ENCODE measurements at places on chromosomes 5 and 9.

DNA sequence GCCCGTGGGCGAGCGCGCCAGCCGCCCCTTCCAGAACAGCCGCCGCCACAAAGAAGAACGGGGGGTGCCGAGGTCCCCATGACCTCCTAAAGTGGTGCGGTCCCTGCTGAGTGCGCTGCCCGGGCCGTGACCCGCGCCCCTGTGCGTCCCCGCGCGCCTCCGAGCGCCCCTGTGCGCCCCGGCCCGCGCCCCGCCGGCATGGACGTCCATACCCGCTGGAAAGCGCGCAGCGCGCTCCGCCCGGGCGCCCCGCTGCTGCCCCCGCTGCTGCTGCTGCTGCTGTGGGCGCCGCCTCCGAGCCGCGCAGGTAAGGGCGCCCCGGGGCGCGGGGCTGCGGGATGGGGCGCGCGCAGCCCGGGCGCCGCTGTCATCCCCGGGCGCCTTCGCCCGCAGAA is 384 bp downstream of the COL5A1 start:
- DNase-seq, result no peak

GRCh38 chr9:8037745-8038144 is 238.2 kb upstream of the DMAC1 start:
- DNase-seq, result no peak

- DNase-seq, result no peak
Measured at GRCh38 chr9:125510980-125511379, 196.0 kb downstream of the MAPKAP1 start.

GRCh38 chr5:90641528-90641927 is 82.9 kb downstream of the ADGRV1 start:
- no peak for DNase-seq

- DNase-seq, result no peak
Measured at GRCh38 chr5:20609126-20609525, 621.1 kb upstream of the CDH18 start.

DNA sequence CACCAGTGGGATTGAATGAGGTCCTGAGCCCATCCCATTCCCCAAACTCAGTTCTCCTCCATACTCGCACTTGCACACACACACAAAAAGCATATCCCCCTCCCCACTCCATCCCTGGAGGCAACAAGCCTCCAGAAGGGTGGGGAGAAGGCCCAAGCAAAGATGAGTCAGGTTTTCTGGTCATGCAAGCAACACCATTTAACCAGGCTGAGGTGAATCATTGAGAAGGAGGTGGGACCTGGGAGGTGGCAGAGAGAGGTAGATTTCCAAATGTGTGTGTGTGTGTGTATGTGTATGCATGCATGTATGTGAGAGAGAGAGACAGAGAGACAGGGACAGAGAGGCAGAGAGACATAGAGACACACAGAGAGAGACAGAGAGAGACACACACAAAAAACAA is 185.2 kb upstream of the TRIM32 start:
- no peak for DNase-seq

DNA sequence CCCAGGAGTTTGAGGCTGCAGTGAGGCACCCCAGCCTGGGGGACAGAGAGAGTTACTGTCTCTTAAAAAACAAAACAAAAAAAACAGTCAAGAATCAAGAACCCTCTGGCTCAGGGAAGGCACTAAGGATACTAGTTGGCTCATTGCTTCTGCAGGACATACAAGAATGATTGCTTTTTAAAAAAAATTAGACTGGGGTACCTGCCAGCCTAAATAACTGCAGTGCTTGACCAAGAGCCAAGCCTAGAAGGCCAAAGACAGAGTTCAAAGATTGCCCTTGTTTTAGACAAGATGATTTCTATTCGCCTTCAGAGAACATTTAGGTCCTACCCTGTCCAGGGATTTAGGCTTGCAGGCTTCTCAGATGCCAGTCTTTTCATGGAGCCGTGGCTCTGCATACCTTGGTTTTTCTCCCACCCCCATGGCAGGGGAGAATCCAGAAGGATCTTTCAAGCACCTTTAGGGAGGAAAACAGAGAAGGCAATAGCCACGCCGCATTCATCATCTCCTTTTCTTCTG is 93.7 kb upstream of the IL6ST start:
- no peak for DNase-seq

DNA sequence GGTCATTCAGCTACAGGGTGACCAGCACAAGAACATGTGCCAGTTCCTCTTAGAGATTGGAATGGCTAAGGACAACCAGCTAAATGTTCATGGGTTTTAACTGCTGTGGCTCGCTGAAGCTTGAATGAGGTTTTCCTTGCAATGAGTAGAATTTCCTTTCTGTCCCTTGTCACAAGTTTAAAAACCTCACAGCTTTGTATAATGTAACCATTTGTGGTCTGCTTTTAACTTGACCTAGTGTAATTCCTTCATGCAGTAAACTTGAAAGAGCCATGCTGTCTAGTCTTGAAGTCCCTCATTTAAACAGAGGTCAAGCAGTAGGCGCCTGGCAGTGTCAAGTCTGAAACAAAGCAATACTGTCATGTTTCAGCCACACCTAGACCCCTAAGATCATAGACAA is 181.3 kb upstream of the DMRT1 start:
- DNase-seq, result no peak

- no peak for DNase-seq
Measured at GRCh38 chr5:157280927-157281326, 15.0 kb downstream of the CYFIP2 start.

DNA sequence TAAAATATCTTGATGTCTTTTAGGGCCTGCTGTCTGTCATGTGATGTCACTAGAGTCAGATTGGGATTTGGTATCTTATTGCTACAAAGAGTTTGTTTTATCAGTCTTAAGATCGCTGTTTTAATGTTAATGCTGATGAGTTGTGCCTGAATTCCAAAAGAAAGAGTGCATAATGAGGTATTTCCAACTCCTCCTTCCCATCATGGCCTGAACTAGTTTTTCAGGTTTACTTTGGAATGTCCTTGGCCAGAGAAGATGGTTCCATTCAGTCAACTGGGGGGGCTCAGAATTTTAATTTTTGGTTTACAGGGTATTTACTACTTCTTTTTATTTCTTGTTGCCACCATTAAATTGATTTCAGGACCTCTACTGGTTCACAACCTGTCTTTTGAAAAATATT is 74.3 kb upstream of the MARCHF11 start:
- no peak for DNase-seq

GRCh38 chr5:114319236-114319635 is 42.6 kb upstream of the KCNN2 start:
- DNase-seq, result no peak

DNA sequence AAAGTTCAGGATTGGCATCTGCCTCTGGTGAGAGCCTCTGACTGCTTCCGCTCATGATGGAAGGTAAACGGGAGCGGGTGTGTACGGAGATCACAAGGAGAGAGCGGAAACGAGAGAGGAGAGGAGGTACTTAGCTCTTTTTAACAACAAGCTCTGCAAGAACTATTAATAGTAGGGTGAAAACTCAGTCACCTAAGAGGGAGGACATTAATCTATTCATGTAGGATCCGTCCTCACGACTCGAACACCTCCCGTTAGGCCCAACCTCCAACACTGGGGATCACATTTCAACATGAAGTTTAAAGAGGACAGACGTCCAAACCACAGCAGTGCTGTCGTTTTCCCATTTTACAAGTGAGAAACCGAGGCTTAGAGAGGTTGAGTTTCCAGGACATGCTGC is 173.7 kb downstream of the SLC28A3 start:
- DNase-seq, result no peak

GRCh38 chr9:84079994-84080393 is 99.4 kb downstream of the RMI1 start:
- no peak for DNase-seq

- no peak for DNase-seq
Measured at GRCh38 chr5:127934791-127935256, 148.7 kb upstream of the SLC12A2 start.

GRCh38 chr5:6397536-6398269 is 19.4 kb upstream of the MED10 start:
- DNase-seq, result no peak

DNA sequence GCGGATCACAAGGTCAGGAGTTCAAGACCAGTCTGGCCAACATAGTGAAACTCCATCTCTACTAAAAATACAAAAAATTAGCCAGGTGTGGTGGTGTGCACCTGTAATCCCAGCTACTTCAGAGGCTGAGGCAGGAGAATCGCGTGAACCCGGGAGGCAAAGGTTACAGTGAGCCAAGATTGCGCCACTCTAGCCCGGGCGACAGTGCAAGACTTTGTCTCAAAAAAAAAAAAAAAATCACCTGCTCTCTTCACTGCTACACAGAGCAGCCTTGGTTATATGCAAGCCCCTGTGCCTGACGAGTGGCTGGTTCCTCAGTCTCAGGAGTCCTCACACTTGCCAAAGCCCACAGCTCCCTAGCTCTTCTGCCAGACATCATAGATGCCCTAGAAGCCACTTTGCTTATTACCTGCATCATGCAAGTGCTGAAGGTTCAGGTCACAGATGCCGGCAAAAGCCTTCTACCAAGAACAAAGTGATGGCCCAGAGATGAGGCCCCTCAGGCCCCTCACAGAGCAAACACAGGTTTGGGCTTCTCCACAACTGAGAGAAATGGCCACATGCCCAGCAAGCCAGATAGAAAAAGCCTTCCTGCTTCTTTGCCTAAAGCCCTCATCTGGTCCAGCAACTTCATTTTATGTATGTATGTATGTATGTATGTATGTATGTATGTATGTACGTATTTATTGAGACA is 176.4 kb downstream of the AUH start:
- no peak for DNase-seq

DNA sequence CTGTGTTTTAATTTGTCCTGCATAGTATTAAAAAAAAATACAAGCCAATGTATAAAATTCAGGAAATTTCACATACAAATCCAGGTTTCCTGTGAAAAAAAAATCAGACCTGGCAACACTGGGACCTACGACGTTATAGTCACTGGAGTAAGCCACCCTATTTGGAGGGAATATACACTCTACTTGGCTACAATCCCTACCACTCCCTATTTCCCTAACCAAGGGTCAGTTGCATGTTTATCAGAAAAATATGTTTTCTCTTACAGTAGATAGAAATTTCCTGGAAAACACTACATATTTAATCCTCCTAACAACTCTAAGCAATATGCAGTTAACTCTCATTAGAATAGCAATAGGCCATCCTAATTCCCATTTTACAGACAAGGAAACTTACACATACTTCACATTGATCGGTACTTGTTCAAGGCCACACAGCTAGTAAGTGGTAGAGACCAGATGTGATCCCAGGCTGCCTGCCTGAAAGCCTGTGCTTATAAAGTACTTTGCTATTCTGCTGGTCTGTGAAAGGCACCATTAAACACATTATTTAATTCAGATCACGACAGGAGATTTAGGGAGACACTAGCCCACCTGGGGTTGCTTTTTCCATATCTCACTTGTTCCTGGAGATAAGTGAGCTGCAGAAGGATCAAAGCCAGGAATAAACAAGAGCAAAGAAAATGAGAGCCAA is 70.8 kb downstream of the MFAP3 start:
- DNase-seq, result no peak

- no peak for DNase-seq
Measured at GRCh38 chr9:93187574-93187973, 3.6 kb downstream of the WNK2 start.

DNA sequence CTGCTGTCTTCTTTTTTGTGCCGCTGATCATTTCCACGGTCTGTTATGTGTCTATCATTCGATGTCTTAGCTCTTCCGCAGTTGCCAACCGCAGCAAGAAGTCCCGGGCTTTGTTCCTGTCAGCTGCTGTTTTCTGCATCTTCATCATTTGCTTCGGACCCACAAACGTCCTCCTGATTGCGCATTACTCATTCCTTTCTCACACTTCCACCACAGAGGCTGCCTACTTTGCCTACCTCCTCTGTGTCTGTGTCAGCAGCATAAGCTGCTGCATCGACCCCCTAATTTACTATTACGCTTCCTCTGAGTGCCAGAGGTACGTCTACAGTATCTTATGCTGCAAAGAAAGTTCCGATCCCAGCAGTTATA is 17.1 kb downstream of the F2R start:
- no peak for DNase-seq

- DNase-seq, result no peak
Measured at GRCh38 chr5:112316006-112316405, 103.1 kb downstream of the EPB41L4A start.

GRCh38 chr9:123846966-123847365 is 83.0 kb downstream of the DENND1A start:
- DNase-seq, result no peak

DNA sequence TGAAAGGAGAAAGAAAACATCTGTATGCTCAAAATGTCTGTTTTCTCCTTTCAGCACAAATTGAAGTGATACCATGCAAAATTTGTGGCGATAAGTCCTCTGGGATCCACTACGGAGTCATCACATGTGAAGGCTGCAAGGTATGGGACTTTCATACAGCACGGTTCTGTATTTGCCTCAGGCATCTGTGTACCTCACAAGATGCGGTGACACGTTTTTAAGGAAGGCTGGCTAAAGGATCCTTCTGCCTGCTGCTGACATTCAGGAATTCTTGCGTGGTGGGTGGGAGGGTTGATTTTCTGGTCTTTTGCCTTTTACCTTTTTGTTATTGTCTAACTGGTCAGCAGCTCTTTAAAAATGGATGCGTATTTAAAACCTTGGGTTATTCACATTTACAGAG is 133.1 kb downstream of the RORB start:
- DNase-seq, result no peak

GRCh38 chr9:71769175-71770161 is 1.2 kb upstream of the CEMIP2 start:
- DNase-seq, result no peak

DNA sequence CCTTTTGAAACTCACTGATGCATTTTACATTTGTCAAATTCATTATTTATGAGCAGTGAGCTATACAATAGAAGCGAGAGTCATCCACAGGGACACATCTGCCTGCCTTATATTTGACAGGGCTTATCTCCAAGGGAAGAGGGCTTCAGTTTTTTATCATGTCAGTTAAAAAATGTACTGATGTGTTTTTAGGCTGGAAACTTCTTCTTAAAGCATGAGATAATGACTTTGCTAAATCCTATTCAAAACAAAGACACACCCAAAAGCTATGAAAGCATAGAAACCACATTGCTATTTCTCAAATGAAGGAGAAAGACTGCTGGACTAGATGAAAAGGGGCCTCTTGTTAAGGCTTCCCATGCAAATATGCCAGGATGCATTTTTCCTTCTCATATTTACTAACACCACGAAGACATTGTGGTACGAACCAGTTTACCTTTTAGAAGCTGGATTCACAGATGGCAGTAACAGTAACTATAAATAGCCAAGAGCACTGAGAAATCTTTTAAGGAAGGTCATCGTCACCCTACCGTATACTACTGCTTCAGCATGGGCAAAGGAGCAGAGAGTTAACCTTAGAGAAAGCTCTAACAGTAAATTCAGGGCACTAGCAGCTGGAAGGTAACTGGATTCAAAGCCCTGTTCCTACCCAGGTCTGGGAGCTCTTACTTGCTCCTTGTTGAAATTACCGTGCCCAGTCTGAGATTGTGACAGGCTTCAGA is 86.3 kb upstream of the IFNK start:
- DNase-seq, result no peak

GRCh38 chr9:132333556-132333955 is 21.2 kb downstream of the SETX start:
- DNase-seq, result no peak

GRCh38 chr9:77562019-77562748 is 85.9 kb downstream of the GNA14 start:
- no peak for DNase-seq

GRCh38 chr9:4905135-4905490 is 80.0 kb upstream of the JAK2 start:
- no peak for DNase-seq
